ENCODE measurements at places on chromosomes 12 and 14. TPM values are rescaled to one million over a fixed set of nuclear protein-coding genes. Genes with fewer than 3 reads are reported as not detected.

Gene FGF23
- 1.8 TPM for polyA plus RNA-seq

Gene IL23A
- polyA plus RNA-seq = 3.1 TPM

Gene CD4
- 6.4 TPM for polyA plus RNA-seq

Gene NINJ2
- polyA plus RNA-seq = 3.9 TPM

Gene KRT78
- not detected for polyA plus RNA-seq

DNA sequence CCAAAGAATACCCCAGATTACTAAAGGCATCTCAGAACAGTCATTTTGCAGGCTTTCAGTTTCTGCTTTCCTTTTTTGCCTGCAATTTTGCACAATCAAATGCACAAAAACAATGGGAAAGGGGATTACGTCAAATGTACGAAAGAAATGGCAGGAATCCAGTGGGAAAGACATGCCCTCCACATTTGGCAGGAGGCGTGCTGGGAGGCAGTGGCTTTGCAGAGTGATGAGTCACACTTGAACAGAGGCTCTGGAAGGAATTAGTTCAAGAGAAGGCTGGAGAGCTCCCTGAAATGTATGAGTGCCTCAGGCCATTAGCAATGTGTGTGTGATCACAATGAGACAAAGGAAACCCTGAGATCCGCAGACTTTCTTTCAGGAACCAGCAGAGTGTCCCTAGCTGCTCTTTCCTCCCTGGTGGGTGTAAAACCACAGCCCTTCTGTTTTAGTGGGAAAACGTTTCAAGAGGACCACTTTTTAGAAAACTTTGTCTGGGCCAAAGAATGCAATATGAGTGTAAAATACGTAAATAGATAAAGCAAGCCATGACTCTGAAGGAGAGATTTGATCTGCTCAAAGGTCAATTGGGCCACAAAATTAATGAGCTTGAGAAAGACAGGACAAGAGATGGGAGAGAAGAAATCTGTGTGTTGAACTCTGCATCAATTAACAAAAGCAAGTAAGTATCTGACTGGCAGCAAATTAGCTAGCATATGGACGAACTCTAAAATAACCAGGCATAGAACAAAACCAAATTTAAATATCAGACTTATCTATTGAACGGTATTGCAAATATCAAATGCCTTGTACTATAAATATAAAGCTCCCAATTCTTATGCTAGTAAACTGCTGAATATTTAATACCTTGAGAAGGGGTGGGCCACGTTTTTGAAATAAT, 155.4 kb upstream of the PDE3A start:
- H3K36me3 ChIP-seq = no peaks in the 10 kb centered on the region
- peaks cover 29% of the 10 kb centered on the region for H3K4me1 ChIP-seq
- peak; percentile 91 for DNase-seq

- peaks cover 8% of the 10 kb centered on the region for H3K4me1 ChIP-seq
- no peak overlapping the region for H3K4me3 ChIP-seq
- no peaks in the 10 kb centered on the region for H3K27me3 ChIP-seq
- H3K36me3 ChIP-seq = no peaks in the 10 kb centered on the region
Observed at GRCh38 chr14:75579882-75580281, 1.5 kb downstream of the FLVCR2 start.

GRCh38 chr12:51393676-51394545, 2.7 kb upstream of the GALNT6 start:
- DNase-seq = no peak

GRCh38 chr14:73751157-73751691, 37.0 kb upstream of the PNMA1 start:
- no peaks in the 10 kb centered on the region for H3K36me3 ChIP-seq
- DNase-seq = no peak
- no peak overlapping the region for H3K4me3 ChIP-seq
- H3K27ac ChIP-seq = peak overlapping the region; percentile 89

DNA sequence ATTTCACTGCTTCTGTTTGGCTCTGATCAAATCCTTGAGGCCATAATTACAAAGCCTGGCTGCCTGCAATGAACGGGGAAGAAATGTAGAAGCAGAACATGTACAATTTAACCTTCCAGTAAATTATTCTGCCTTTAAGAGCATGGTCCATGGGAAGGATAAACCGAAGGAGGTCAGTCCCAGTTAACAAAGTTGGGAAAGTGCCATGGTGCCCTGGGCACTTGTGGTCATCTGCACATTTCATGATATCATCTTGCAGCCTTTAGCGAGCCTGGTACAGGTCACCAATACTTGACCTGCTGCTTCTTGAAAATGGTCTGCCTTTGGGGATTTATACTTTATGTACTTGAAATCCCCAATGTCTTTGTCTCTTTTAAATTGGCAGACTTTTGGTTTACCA, 175.9 kb upstream of the KITLG start:
- H3K4me1 ChIP-seq = peaks cover 4% of the 10 kb centered on the region
- no peak overlapping the region for H3K27ac ChIP-seq
- no peaks in the 10 kb centered on the region for H3K36me3 ChIP-seq

GRCh38 chr12:106976668-106977067, 10.3 kb downstream of the MTERF2 start:
- H3K4me3 ChIP-seq = no peak overlapping the region
- H3K4me1 ChIP-seq = peaks cover 58% of the 10 kb centered on the region
- H3K27me3 ChIP-seq = no peaks in the 10 kb centered on the region
- peaks cover under 1% of the 10 kb centered on the region for H3K36me3 ChIP-seq
- no peak for DNase-seq

DNA sequence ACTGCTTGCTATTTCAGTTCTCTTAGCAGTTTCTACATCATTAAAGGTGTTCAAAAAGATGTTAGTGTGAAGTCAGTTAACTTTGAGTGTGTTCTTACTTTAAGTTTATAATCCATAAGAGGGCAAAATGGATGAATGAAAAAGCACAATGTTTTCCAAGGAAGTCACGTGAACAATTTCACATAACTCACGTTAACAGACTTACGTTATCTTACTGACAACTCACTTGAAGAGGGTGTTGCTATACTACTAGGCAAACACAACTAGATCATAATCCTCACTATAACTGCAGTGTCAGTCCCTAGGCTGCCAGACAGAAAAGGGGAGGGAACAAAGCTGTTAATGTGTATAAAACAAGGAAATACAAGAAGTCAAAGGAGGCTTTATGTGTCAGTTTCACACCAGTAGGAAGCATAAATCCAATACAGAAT, 6.4 kb downstream of the SLC2A13 start:
- H3K36me3 ChIP-seq = no peaks in the 10 kb centered on the region
- no peak overlapping the region for H3K4me3 ChIP-seq
- H3K27ac ChIP-seq = peak overlapping the region; percentile 46
- H3K27me3 ChIP-seq = no peaks in the 10 kb centered on the region

Gene SPX
- 0.97 TPM for polyA plus RNA-seq

DNA sequence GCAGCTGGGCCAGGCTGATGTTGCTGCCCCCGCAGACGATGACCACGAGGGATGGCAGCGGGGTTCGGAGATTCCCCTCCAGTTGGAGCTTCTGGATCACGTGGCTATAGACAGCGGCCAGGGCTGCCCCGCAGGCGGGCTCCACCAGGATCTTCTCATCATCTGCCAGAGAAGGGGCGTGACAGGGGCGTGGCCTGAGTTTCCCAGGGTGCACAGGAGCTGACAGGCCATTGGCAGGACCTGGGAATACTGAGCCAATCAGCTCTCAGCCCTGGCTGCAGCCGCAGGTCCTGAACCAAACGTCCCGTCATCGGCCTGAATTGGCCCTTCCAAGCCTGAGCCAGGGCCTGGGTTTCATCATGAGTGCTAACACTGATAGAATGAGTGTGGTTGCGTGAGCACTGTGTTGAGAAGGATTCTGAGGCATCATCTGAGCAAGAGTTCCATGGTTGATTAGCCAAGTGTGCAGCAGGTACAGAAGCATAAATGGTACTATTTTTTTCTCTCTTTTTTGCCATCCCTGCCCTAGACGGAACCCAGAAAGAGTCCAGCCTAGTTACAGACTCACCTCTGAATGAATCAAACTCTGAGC, 10.6 kb downstream of the SDS start:
- no peaks in the 10 kb centered on the region for H3K27me3 ChIP-seq
- no peaks in the 10 kb centered on the region for H3K36me3 ChIP-seq
- no peaks in the 10 kb centered on the region for H3K4me1 ChIP-seq

Gene HOXC6
- polyA plus RNA-seq = 12.1 TPM

Measured in hepatocyte (in vitro differentiated cells).